ENCODE measurements at places on chromosomes 6 and 20.
A peak's percentile ranks its signal among the peaks of the same experiment; 100 is the strongest.

- H3K4me1 ChIP-seq: peaks cover 13% of the 10 kb centered on the region
- no peak overlapping the region for H3K4me3 ChIP-seq
- DNase-seq: no peak
- peak overlapping the region; percentile 16 for H3K27ac ChIP-seq
- H3K36me3 ChIP-seq: no peaks in the 10 kb centered on the region
These were observed 38.1 kb downstream of the SYNE1 start for GRCh38 chr6:152598901-152599537.

- no peak overlapping the region for H3K4me3 ChIP-seq
- H3K4me1 ChIP-seq: no peaks in the 10 kb centered on the region
- peak; percentile 69 for DNase-seq
- no peak overlapping the region for H3K27ac ChIP-seq
- no peaks in the 10 kb centered on the region for H3K27me3 ChIP-seq
These were observed 115.2 kb upstream of the GLP1R start for GRCh38 chr6:38933426-38933825.

GRCh38 chr6:48658915-48659314 is 547.9 kb upstream of the PTCHD4 start:
- DNase-seq: no peak
- H3K36me3 ChIP-seq: no peaks in the 10 kb centered on the region
- no peaks in the 10 kb centered on the region for H3K27me3 ChIP-seq

DNA sequence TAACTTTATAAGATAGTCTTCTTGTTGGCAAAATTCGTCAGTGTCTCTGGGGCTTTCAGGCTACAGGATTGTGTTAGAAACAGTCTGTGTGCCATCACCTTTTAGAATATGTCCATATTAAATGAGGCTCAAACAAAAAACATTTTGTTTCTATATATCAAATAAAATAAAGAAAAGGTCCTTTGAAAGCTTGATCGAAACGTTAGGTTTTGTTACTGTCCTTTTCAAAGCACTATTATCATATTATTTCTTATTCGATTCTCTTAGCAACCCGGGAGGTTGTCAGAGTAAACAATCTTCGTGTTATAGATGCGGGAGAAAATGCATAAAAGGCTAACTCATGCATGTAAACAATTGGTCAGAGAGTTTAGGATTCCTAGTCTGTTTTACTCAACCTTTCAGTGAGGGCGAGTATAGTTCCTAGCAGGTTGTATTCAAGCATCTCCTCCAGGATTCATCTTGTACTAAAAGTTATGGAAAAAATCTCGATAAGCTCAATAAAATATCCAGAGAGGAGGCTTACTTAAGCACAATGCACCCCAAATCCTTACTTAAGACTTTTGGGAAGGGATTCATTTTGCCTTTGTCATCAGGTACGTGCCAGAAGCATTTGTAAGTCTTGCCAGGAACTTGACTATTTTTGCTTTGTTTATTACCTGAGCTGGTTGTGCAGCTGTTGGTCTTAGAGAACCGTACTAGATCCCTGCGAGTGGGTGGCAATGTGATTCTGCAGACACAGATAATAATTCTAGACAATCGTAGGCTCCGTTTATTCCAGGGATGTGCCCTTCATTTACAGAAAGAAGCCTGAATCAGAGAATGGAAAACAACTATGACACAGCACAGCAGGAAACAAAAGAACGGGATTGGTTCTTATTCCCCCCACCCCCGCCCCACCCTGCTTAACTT is 159.6 kb upstream of the ZNF217 start:
- no peak for DNase-seq
- peaks cover 40% of the 10 kb centered on the region for H3K4me1 ChIP-seq
- H3K27me3 ChIP-seq: no peaks in the 10 kb centered on the region
- H3K4me3 ChIP-seq: no peak overlapping the region

DNA sequence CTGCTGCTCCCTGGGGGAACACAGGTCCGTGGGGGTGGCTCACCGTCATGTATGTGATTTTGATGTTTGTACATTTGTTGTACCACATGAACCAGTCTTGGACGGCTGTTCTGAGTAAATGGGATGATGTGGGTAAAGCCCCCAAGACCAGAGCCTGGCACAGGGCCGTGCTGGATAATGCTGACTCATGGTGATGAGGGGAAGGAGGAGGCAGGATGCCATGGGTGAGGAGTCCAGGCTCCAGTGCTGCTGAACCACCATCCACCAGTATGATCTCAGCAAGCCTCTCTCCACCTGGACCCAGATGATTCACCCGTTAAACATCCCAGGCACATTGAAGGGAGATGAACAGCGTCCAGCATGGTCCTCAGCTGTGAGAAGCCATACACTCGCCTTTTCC is 9.6 kb upstream of the APCDD1L start:
- H3K36me3 ChIP-seq: no peaks in the 10 kb centered on the region
- no peaks in the 10 kb centered on the region for H3K27me3 ChIP-seq
- no peak overlapping the region for H3K27ac ChIP-seq
- peaks cover 15% of the 10 kb centered on the region for H3K4me1 ChIP-seq
- H3K4me3 ChIP-seq: no peak overlapping the region

GRCh38 chr20:9995510-9996272 is 39.1 kb upstream of the ANKEF1 start:
- DNase-seq: no peak
- H3K36me3 ChIP-seq: no peaks in the 10 kb centered on the region
- no peaks in the 10 kb centered on the region for H3K27me3 ChIP-seq
- H3K27ac ChIP-seq: no peak overlapping the region
- no peak overlapping the region for H3K4me3 ChIP-seq
- no peaks in the 10 kb centered on the region for H3K4me1 ChIP-seq

DNA sequence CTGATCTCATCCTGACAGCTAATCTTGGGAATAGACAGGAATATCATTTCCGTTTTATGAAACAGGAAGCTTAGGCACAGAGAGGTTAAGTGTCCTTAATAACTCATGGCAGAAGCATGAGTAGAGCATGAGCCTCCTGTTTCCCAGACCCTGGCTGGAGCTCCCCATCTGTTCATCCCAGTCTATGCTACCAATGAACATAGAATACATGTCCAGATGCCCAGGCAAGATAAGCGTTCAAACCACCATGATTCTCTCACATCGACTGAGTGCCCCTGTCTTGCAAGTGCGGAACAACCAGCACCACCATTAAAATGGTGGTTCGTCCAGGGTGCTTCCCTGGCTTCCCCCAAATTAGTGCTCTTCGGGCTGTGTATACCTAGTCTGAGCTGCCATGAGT is 217.1 kb downstream of the FARS2 start:
- no peaks in the 10 kb centered on the region for H3K4me1 ChIP-seq
- no peak overlapping the region for H3K4me3 ChIP-seq
- no peaks in the 10 kb centered on the region for H3K27me3 ChIP-seq
- no peak overlapping the region for H3K27ac ChIP-seq
- no peaks in the 10 kb centered on the region for H3K36me3 ChIP-seq

DNA sequence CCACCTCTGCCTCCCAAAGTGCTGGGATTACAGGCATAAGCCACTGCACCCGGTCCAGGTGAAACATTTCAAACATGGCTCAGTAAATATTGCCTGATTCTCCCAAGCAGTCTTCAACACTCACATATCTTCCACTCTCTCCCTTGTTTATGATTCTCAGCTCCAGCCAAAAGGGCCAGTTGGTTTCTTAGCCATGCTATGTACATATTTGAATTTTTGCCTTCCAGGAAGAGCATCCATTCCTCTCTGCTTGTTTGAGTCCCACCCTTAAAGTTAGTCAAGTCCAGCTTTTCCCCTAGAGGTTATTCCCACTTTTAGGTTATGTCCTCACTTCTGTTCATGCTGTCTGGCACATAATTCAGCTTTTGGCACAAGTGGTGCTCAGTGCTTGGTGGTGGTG is 5.9 kb downstream of the KIFC1 start:
- H3K36me3 ChIP-seq: peaks cover 11% of the 10 kb centered on the region
- no peak overlapping the region for H3K4me3 ChIP-seq
- no peak overlapping the region for H3K27ac ChIP-seq
- DNase-seq: no peak
- no peaks in the 10 kb centered on the region for H3K4me1 ChIP-seq

DNA sequence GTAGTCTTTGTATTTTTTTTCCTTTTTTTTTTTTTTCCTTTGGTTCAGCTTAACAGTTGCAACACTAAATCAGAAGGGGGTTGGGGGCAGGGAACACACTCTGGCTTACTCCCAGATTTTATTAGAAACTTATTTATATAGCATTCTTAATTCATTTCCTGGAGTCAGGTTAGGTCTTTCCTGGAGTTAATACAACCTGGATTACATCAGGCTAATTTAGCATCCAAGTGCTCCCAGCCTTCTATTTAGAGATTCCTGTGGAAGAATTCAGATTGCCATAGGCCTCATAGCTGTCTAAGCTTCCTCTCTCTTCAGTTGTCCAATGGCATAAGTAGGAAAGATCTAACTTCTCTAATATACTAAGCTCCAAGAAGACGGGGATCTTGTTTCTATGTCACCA is 35.8 kb upstream of the PKHD1 start:
- H3K27me3 ChIP-seq: no peaks in the 10 kb centered on the region
- DNase-seq: no peak
- no peaks in the 10 kb centered on the region for H3K4me1 ChIP-seq
- H3K36me3 ChIP-seq: no peaks in the 10 kb centered on the region
- H3K27ac ChIP-seq: no peak overlapping the region

- H3K27me3 ChIP-seq: no peaks in the 10 kb centered on the region
- H3K27ac ChIP-seq: no peak overlapping the region
- no peaks in the 10 kb centered on the region for H3K36me3 ChIP-seq
- DNase-seq: no peak
These were observed 217.5 kb downstream of the TMEM200A start for GRCh38 chr6:130583268-130583667.

GRCh38 chr6:110067837-110068591 is 89.9 kb downstream of the GPR6 start:
- DNase-seq: peak; percentile 31
- no peak overlapping the region for H3K27ac ChIP-seq
- H3K4me3 ChIP-seq: no peak overlapping the region

- H3K4me1 ChIP-seq: no peaks in the 10 kb centered on the region
- H3K27me3 ChIP-seq: no peaks in the 10 kb centered on the region
- no peak overlapping the region for H3K4me3 ChIP-seq
- no peaks in the 10 kb centered on the region for H3K36me3 ChIP-seq
- no peak for DNase-seq
These were observed 15.1 kb downstream of the BMP7 start for GRCh38 chr20:57251344-57251743.

GRCh38 chr6:11853678-11854407 is 75.2 kb upstream of the ADTRP start:
- no peak overlapping the region for H3K4me3 ChIP-seq
- peak overlapping the region; percentile 45 for H3K27ac ChIP-seq
- no peaks in the 10 kb centered on the region for H3K36me3 ChIP-seq
- H3K4me1 ChIP-seq: peaks cover 11% of the 10 kb centered on the region
- no peak for DNase-seq

DNA sequence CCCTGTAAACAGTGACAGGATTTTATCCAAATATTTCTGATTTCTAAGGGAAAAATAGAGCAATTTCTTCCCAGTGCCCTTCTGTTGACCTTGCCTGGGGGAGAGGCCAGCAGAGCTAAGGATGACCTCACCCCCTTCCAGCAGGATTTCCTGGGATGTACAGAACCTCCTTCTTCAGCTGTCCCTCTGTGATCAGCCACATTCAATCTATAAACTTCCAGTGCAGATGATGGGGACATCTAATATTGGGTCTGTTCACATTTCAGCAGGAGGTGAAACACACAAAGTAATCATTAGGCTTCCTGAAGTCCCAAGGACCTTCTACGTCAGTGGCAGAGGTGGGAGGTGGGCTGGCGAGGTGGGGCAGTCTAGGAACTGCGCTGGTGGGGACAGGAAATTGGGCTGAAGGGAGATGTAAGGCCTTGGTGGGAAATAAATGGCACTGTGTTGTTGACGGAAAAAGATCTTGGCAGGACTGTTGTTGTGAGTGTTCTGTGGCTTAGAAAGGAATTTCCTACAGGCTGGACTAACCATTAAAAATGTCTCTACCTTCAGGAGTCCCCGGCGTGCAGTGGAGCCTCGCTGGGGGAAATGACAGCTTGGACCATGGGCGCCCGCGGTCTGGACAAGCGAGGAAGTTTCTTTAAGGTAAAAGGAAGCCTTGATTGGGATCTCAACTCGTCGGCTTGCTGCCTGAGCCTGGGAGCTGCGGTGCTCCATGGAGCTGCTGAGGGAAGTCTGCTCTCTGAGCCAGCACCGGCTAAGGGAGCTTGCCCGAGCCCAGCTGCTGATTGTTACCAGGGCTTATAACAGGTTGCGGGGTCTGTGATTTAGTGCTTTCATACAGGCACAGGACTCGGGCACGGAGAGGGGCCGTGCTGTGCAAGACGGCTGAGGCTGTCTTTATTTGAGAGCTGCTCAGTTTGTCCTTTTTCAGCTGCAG is 127.9 kb upstream of the NAA20 start:
- H3K4me3 ChIP-seq: peak overlapping the region; percentile 2
- H3K36me3 ChIP-seq: peaks cover 5% of the 10 kb centered on the region
- H3K27ac ChIP-seq: peak overlapping the region; percentile 10
- peaks cover 33% of the 10 kb centered on the region for H3K4me1 ChIP-seq

GRCh38 chr20:47956268-47956995 is 171.2 kb upstream of the SULF2 start:
- H3K4me3 ChIP-seq: no peak overlapping the region
- H3K4me1 ChIP-seq: no peaks in the 10 kb centered on the region

DNA sequence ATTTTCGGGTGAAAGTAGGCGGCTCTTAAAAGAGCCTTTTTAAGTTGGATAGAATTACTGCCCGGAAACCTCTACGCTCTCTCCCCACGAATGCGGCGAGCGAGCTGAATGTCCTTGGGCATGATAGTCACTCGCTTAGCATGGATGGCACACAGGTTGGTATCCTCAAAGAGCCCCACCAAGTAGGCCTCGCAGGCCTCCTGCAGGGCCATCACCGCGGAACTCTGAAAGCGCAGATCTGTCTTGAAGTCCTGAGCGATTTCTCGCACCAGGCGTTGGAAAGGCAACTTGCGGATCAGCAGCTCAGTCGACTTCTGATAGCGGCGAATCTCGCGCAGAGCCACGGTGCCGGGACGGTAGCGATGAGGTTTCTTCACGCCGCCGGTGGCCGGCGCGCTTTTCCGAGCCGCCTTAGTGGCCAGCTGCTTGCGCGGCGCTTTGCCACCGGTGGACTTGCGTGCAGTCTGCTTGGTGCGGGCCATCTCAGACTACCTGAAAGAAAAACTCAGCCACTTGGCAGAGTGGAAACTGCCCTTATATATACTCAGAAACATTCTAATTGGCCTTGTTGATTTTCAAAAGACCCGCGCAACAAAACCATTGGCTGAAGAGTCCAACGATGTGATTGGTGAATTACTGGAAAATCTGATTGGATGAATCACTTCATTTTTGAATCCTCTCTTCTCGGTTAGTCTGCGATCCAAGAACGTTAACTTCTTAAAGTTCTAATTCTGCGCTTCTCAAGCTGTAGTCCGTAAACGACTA is 93.9 kb upstream of the BTN3A2 start:
- H3K27ac ChIP-seq: peak overlapping the region; percentile 89
- H3K27me3 ChIP-seq: peaks cover 76% of the 10 kb centered on the region
- peak; percentile 95 for DNase-seq
- H3K4me1 ChIP-seq: peaks cover 28% of the 10 kb centered on the region
- H3K36me3 ChIP-seq: no peaks in the 10 kb centered on the region

- peaks cover 56% of the 10 kb centered on the region for H3K27me3 ChIP-seq
- no peak overlapping the region for H3K4me3 ChIP-seq
- H3K36me3 ChIP-seq: no peaks in the 10 kb centered on the region
- no peak overlapping the region for H3K27ac ChIP-seq
- no peaks in the 10 kb centered on the region for H3K4me1 ChIP-seq
- DNase-seq: no peak
These were observed 258.1 kb downstream of the LRFN2 start for GRCh38 chr6:40328986-40329545.

- no peaks in the 10 kb centered on the region for H3K4me1 ChIP-seq
- no peak for DNase-seq
- H3K27ac ChIP-seq: no peak overlapping the region
- no peaks in the 10 kb centered on the region for H3K36me3 ChIP-seq
- H3K4me3 ChIP-seq: no peak overlapping the region
- peaks cover 82% of the 10 kb centered on the region for H3K27me3 ChIP-seq
These were observed 12.1 kb upstream of the PAX1 start for GRCh38 chr20:21693322-21693721.
